8988T (cell line): ENCODE measurements at places on chromosomes 12 and 14.

GRCh38 chr14:57383125-57383745 lies 7.2 kb upstream of the NAA30 start:
- DNase-seq, result no peak

DNA sequence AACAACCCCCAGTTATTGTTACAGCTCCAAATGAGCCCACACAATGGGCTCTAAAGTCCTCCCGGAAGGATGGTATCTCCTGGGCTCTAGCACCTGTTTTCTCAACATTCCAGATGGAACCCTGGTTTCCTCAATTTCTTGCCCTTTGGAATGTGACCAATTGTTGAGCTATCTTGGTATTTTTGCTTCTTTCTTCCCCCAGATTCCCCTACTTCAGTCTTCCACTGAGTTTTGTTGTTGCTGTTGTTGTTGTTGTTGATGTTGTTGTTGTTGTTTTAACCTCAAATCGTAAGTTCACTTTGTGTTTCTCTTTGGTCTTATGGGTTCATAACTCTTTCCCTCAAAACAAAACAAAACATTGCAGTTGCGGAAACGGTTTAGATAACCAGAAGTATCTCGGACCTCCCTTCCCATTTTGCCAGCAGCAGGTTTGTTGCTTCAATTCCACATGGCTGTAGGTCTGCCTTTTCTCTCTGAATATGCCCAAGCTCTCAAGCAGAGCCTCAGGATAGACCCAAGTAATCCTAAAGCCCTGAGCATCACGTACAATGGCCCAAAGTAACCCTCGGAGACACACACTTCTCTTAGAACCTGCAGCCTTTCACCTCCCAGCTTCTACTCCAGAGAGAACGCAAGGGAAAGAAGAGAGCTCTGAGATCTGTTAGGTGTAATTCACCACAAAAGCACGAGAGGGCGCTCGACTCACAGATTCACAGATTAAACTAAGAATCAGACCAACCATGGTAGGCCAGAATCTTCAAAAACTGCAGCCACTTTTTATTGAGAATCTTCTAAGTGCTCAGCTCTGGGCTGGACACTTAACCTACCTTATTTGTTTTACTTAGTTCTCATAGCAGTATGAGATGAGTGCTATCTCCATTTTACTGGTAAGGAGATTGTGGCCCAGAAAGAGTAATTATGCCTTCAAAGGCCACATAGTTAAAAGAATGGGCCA lies 1.0 kb upstream of the DDX23 start:
- peak; percentile 45 for DNase-seq

DNA sequence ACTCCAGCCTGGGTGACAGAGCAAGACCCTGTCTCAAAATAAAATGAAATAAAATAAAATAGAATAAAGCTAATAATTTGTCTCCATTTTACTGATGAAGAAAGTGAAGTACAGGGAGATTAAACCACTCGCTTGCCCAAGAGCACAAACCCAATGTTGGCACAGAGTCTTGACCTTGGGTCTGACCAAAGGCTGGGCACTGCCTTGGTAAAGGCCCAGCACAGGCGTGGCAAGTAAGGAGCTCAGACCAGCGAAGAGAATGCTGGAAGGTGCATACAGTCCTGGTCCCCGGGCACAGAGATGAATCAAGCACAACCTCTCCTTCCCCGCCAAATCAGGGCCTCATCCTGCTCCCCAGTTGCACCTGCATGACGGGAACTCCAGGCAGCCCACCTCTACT lies 26.9 kb downstream of the SCARB1 start:
- DNase-seq, result no peak

DNA sequence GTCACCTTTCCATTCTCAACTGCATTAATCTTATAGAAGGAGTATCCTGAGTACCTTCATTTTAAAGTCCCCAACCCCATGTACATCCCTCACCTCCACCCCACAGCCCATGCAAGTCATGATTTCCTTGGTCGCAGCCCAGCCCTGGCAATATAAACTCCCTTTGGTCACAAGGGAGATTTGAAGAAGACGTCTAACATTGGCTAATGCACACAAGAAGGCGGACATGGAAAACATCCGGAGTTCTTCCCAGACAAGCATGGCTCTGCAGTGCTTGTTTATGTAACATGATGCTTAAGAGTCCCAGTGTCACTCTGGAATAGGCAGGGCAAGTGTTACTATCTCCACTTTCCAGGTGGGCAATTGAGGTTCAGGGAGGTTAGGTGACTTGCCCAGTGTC lies 277.6 kb downstream of the DPF3 start:
- DNase-seq, result no peak

DNA sequence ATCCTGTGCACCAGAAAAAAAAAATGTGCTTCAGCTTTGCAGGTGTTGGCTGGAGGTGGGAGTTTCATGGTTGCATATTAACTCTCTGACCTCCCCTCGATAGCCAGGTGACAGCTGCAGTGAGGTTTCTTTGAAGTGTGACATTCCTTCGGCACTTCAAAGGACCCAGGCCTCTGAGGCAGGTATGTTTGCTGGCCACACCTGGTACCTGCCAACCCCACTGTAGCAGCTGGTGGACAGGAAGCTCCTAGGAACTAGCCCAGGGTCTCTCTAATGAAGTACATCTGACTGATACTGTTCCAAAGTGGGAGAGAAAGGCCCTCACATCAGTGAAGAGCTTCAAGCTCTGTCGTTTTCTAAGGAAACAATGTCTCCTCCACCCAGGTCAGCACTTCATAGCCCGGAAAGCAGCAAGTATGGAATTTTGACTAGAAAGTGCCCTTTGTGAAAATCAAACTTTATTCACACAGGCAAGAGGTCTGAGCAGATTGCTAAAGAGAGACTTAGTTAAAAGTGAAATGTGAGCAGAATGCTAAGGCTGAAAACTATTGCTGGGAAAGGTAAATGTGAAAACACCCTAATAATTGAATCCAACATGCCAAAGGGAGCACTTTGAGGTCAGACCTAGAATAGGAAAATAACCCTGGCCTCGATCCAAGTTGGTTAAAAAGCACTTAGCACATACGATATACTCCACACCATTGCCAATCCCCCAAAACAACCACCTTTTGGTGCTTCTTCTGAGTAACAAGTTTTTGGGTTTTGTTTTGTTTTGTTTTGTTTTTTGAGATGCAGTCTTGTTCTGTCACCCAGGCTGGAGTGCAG lies 71.3 kb downstream of the PHLDA1 start:
- DNase-seq, result no peak

- no peak for DNase-seq
Observed at GRCh38 chr12:89363084-89363483, 10.8 kb upstream of the DUSP6 start.

GRCh38 chr14:30196861-30197260 lies 269.2 kb upstream of the PRKD1 start:
- no peak for DNase-seq

- no peak for DNase-seq
Observed at GRCh38 chr14:99156090-99156425, 115.9 kb downstream of the BCL11B start.

DNA sequence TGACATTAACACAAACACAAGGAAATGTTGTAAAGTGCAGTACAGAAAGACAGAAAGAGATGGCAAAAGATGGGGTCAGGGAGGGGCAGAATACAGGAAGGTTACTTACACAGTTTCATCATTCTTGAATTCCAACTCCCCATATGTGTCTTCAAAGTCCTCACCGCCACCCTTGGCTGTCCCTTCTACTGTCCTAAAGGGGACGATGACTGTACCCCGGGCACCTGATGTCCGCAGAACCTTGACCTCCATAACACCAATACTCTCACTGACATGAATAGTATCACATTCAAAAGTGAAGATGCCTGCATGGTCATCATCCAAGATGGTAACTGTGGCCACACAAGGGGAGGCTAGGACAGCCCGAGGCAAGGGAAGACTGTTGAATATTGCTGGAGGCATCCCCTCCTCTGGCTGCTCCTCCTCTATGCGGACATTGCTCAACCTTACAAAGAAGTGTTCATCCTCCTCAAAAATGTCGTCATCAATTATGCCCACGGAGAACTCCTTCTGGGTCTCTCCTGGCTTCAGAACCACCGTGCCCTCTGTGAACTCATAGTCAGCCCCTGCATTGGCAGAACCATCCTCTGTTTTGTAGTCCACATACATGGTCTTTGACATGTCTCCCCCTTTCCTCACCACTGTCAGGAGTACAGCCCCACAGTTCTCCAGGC lies 22.1 kb downstream of the SLC8A3 start:
- no peak for DNase-seq

DNA sequence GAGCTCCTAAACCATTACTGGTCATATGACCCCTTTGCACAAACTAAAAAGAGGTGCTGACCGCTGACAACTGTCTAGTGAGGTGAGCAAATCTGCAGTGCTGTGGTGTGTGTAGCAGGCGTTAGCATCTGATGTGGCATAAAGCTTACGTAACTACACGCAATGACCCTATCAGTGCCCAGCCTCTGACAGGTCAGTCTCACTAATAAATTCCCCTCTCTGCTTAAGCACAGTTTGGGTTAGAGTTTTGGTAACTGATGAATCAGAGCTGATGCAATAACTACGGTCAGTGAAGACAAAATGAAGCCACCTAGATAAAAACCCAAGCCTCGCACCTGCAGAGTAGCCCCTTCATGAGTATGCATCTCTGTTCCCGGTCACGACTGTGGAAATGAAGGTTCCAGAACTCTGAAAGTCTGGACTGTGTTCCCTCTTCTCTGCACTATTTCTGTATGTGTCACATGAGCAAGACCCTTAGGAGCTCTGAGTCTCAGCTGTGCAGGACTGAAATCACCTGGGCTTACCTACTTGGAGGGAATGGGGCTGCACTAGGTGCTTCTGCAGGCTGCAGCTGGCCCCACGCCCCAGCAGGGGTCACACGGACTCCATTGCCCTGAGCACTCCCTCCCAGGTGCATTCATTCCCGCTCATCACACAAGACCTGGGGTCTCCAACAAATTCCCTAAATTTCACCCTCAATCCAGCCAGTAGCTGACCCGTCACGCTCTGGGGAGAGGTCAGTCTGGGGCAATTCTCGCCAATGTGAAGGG lies 54.4 kb downstream of the RIMBP2 start:
- DNase-seq, result no peak

DNA sequence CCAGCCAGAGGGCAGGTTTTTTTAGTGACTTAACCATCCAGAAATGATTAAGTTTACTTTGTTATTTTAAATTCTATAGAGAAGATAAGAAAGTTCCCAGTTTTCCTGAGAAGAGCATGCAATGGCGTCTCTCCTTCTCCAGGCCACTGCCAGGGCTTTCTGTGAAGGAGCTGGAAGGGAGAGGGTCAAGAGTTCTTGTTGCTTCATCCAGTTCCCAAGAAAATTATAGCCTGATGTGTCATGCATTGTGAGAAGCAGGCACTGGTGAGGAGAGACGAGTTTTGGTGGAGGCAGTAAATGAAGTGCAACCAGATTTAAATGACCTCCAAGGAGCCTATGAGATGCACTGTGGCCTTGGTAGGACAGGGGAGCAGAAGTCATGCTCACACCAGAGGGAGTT lies 14.2 kb downstream of the ELK3 start:
- no peak for DNase-seq

GRCh38 chr12:60834806-60835205 lies 1239.0 kb downstream of the SLC16A7 start:
- DNase-seq, result no peak

GRCh38 chr12:107404981-107405380 lies 280.6 kb upstream of the PWP1 start:
- peak; percentile 32 for DNase-seq
